Lower lobe of right lung (tissue), 2 donors: ENCODE measurements at places on chromosomes 12 and 14.

DNA sequence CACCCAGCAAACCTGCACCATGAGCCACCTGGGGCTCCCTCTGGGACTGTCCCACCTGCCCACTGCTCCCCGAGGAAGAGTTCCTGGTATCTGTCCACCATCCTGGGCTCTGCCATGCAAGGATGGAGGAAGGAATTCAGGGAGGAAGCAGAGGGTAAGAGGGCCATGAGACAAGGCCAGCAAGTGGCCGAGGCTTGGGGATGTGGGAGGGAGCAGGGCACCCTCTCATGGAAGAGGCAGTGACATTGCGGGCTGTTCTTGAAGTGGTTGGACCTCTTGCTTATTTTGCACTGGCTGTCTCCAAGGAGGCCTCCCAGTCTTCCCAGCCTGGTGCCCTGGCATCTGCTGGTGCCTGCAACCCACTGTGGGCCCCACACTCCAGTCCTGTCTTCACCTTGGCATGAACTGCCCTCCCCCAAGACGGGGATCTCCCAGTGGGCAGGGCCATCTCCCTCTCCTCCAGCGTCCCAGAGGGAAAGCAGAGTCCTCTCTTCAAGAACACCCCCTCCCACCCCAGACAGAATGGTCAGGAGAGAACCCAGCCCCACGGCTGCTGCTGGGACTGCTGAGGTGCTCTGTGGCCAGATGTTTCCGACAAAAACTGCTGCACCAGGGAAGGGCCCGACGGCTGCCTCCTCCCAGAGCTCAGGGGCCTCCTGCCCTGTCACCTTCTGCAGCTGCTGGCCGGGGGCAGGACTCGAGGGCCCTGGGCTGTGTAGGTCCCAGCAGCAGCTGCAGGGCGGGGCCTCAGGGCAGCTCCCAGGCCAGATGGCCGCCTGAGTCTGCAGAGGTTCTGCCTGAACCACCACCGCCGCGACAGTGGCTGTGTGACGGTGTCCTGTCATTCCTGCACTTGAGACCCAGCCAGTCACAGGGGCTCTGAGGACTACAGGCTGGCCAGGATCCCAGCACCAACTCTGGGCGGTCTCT lies 1.8 kb upstream of the AKT1 start:
- no peaks in the 10 kb centered on the region for H3K27me3 ChIP-seq
- no peak for DNase-seq

DNA sequence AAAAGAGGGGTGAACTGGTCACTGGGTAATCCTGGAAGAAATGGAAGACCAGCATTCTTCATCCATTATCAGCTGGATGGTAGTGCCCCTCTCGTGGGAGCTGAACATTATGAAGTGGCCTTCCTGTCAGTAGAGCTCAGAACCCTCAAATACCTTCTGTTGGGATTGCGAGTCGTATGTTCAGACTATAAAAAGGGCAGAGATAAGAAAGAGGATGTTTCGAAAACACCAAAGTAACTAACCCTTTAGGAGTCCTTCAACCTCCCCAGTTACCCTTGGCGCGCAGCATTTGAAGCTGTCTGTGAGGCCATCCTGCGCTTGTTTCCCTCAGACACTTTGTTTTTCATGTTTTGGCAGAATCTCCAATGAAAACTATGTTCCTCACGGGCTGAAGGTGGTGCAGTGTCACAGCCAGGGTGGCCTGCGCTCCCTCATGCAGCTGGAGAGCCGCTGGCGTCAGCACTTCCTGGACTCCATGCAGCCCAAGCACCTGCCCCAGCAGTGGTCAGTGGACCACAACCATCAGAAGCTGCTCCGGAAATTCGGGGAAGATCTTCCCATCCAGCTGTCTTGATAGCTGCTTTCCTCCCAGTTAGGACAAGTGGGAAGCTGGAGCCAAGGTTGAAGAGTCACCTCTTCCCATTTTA lies 19.3 kb upstream of the GALNT16 start:
- H3K27me3 ChIP-seq, result no peaks in the 10 kb centered on the region
- DNase-seq, result no peak
- no peak overlapping the region for H3K4me3 ChIP-seq
- H3K27ac ChIP-seq, result no peak overlapping the region
- H3K36me3 ChIP-seq, result peaks cover 62% of the 10 kb centered on the region

DNA sequence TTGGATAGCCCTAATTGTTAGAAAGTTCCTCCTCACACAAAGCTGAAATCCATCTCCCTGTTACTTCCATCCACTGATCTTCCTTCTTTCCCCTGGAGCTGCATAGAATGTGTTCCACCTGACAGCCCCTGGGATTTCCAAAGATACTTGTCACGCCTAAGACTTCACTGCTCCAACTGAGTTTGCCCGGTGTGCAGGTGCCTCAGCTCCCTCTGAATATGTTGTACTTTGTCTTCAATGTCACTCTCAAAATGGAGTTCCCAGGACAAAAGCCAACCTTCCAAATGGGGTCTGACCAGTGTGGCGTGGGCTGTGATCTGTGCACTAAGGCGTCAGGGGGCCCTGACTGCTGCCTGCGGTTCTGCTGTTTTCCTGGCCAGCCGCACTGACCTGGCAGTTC lies 42.8 kb downstream of the CACNA2D4 start:
- H3K4me3 ChIP-seq, result no peak overlapping the region
- no peaks in the 10 kb centered on the region for H3K36me3 ChIP-seq
- H3K27me3 ChIP-seq, result no peaks in the 10 kb centered on the region
- no peaks in the 10 kb centered on the region for H3K4me1 ChIP-seq
- no peak for DNase-seq

GRCh38 chr12:102702447-102703114 lies 214.5 kb downstream of the PAH start:
- H3K27ac ChIP-seq, result no peak overlapping the region
- H3K4me1 ChIP-seq, result no peaks in the 10 kb centered on the region
- no peak for DNase-seq
- no peak overlapping the region for H3K4me3 ChIP-seq

DNA sequence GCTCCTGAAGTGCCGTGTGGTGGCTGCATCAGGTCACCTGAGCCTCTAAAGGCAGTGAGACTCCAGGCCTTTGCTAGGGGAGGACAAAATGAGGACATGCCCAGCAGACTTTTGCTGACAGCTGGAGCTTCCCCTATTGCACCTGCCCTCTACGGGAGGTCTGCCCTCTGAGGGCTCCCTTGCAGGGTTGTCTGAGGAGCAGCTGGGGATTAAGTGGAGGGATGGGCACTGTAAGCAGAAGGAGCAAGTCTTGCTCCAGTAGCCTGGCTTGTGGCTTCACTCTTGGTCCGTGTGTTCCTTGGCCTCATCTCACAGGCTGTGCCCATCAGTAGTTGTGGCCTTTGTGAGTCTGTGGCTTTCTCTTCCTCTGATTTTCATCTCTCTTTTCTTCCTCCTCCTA lies 66.9 kb upstream of the NRXN3 start:
- no peak overlapping the region for H3K27ac ChIP-seq
- no peaks in the 10 kb centered on the region for H3K27me3 ChIP-seq
- H3K4me1 ChIP-seq, result no peaks in the 10 kb centered on the region
- no peak overlapping the region for H3K4me3 ChIP-seq

GRCh38 chr14:31543969-31544799 lies 17.0 kb upstream of the NUBPL start:
- no peak overlapping the region for H3K27ac ChIP-seq
- H3K4me1 ChIP-seq, result no peaks in the 10 kb centered on the region
- no peaks in the 10 kb centered on the region for H3K36me3 ChIP-seq
- H3K4me3 ChIP-seq, result no peak overlapping the region
- no peak for DNase-seq

GRCh38 chr12:63995512-63995911 lies 151.0 kb downstream of the SRGAP1 start:
- H3K27me3 ChIP-seq, result no peaks in the 10 kb centered on the region
- no peaks in the 10 kb centered on the region for H3K36me3 ChIP-seq
- H3K4me1 ChIP-seq, result peaks cover 4% of the 10 kb centered on the region
- no peak for DNase-seq
- H3K27ac ChIP-seq, result no peak overlapping the region
- H3K4me3 ChIP-seq, result no peak overlapping the region

DNA sequence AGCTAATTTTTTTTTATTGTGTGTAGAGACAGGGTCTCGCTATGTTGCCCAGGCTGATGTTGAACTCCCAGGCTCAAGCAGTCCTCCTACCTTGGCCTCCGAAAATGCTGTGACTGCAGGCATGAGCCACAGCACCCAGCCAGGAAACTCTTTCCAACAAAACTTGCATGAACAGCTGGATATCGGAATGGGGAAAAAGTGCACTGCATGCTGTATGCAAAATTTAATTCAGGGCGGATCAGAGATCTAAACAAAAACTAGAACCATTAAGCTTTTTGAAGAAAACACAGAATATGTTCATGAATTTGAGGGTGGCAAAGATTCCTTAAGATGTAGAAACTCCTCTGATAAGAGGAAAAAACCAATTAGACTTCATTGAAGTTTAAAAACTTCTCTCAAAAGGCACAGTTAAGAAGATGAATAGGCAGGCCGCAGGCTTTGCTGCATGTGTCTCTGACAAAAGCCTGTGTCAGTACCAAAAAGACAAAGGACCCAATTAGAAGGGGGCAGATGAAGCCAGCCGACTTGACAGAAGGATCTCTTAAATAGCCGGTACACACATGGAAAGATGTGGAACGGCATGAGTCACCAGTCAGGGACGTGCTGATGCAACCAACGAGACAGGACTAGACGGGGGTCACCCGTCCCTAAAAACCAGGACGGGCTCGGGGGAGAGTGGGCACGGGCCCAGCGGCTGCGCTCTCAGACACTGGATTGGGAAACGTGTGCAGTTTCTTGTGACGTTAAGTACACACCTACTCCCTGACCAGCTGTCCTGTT lies 34.8 kb upstream of the MMP17 start:
- no peak overlapping the region for H3K4me3 ChIP-seq
- H3K36me3 ChIP-seq, result peaks cover 80% of the 10 kb centered on the region
- no peak overlapping the region for H3K27ac ChIP-seq

- no peaks in the 10 kb centered on the region for H3K27me3 ChIP-seq
- H3K36me3 ChIP-seq, result peaks cover under 1% of the 10 kb centered on the region
- H3K4me3 ChIP-seq, result no peak overlapping the region
- H3K27ac ChIP-seq, result no peak overlapping the region
- H3K4me1 ChIP-seq, result peaks cover 26% of the 10 kb centered on the region
Observed at GRCh38 chr12:56261503-56262232, 3.5 kb upstream of the ANKRD52 start.

- H3K4me3 ChIP-seq, result no peak overlapping the region
- DNase-seq, result no peak
- no peak overlapping the region for H3K27ac ChIP-seq
- no peaks in the 10 kb centered on the region for H3K27me3 ChIP-seq
- peaks cover 95% of the 10 kb centered on the region for H3K36me3 ChIP-seq
Observed at GRCh38 chr12:113005762-113006161, 27.4 kb downstream of the OAS2 start.

- H3K27ac ChIP-seq, result no peak overlapping the region
- H3K4me1 ChIP-seq, result no peaks in the 10 kb centered on the region
- no peaks in the 10 kb centered on the region for H3K27me3 ChIP-seq
- no peaks in the 10 kb centered on the region for H3K36me3 ChIP-seq
Observed at GRCh38 chr12:105948331-105948730, 190.4 kb downstream of the NUAK1 start.

DNA sequence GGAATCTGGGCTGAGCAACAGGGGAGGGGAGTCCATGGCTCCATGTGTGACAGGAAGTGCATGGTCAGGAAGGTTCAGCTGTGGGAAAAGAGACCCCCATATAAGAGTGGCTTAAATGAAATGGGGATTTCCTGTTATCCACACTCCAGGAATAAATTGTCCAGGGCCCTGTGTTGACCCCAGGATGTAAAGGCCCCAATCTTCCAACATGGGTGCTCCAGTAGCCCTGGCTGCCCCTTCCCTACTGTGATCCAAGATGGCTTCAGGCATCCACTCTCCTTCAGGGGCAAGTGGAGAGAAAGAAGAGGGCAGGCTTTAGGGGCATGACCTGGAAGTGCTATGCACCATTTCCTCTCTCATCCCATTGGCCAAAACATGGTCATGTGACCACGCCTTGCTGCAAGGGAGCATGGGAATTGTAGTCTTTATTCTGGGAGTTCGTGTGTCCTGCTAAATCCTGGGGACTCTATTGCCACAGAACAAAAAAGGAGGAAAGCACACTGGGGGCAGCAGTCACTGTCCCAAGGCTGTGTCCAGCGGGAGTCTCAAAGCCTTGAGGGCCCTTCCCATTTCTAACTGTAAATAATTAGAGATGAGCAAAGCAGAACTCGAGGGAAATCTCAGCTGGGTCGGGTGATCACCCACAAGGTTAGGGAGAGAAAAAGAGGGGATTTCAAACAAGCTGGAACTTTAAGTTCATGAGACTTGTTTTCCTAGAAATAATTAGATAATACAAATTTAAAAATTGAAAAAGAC lies 289.2 kb downstream of the ADGRD1 start:
- no peak for DNase-seq
- no peak overlapping the region for H3K27ac ChIP-seq
- H3K36me3 ChIP-seq, result no peaks in the 10 kb centered on the region
- H3K27me3 ChIP-seq, result no peaks in the 10 kb centered on the region
- no peaks in the 10 kb centered on the region for H3K4me1 ChIP-seq

DNA sequence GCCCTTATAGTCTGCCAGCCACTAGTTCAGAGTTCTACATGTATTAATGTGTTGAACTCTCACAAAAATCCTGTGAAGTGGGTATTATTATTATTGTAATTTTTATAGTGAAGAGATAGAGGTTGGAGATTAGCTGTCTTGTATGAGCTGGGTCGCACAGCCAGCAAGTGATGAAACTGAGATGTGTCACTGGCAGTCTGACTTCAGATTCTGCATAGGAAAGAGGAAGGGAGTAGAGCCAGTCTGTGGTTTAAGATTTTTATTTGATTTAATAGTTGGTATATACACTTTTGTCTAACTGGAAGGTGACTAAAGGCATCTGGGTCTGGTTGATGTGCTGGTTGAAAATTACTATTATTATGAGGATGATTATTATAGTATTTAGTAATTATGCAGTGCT lies 5.8 kb upstream of the FRS2 start:
- H3K27ac ChIP-seq, result no peak overlapping the region
- H3K4me1 ChIP-seq, result no peaks in the 10 kb centered on the region
- H3K27me3 ChIP-seq, result no peaks in the 10 kb centered on the region
- no peak overlapping the region for H3K4me3 ChIP-seq
- DNase-seq, result no peak

GRCh38 chr14:33917661-33918060 lies 33.2 kb downstream of the EGLN3 start:
- no peak overlapping the region for H3K4me3 ChIP-seq
- peaks cover 15% of the 10 kb centered on the region for H3K4me1 ChIP-seq
- no peak overlapping the region for H3K27ac ChIP-seq
- DNase-seq, result no peak

GRCh38 chr14:58815794-58816193 lies 178.0 kb downstream of the DACT1 start:
- H3K36me3 ChIP-seq, result no peaks in the 10 kb centered on the region
- no peak overlapping the region for H3K27ac ChIP-seq

- H3K4me3 ChIP-seq, result peak overlapping the region; percentile 90
- H3K27me3 ChIP-seq, result no peaks in the 10 kb centered on the region
- no peak overlapping the region for H3K27ac ChIP-seq
- H3K36me3 ChIP-seq, result peaks cover 100% of the 10 kb centered on the region
Observed at GRCh38 chr12:46365951-46366379, 6.6 kb downstream of the SLC38A2 start.
